Stimulated activated CD8-positive, alpha-beta memory T cell treated with anti-CD3 and anti-CD28 coated beads, Interleukin-4, amount 100 ng/mL, for 48 hours (primary cell): ENCODE measurements at places on chromosomes 7 and 10.

GRCh38 chr10:69338133-69338456 is 59.8 kb downstream of the HK1 start:
- no peak for DNase-seq

DNA sequence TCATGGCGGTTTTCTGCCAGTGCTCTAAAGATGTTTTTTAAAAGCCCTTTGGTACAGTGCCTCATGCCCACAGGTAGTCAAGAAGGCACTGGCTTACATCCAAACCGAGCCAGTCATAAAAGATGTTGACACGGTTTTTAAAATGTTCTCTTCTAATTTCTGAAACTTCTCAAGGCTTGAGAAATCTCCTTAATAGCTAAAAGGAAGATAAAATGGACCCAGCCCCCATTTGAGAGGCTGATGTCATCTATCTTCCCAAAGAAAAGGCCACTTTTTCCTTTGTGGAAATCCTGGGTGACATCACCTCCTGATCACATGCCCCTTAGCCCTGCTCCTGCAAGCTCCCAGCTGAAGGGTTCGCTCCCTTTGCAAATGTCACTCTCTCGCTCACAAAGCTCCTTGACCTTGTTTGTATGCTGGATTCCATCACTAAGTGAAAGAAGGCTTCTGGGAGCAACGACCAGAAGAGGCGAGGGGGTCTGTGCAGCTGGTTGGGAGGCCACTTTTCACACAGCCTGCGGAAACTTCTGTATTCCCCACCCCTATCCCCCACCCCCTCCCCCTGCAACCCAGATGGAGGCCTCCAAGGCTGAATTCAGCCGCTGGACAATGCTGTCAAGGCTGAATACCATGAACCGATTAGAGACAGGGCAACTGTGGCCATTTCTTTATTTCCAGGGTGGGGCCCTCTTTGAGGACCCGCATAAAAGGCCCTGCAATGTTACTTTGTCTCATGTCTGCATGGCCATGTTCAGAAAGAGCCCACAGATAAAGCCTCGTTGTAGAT is 122.8 kb downstream of the CUBN start:
- no peak for DNase-seq

GRCh38 chr7:117982071-117983055 is 109.1 kb upstream of the CTTNBP2 start:
- no peak for DNase-seq

- no peak for DNase-seq
Measured at GRCh38 chr10:132714986-132715775, 70.8 kb downstream of the NKX6-2 start.

DNA sequence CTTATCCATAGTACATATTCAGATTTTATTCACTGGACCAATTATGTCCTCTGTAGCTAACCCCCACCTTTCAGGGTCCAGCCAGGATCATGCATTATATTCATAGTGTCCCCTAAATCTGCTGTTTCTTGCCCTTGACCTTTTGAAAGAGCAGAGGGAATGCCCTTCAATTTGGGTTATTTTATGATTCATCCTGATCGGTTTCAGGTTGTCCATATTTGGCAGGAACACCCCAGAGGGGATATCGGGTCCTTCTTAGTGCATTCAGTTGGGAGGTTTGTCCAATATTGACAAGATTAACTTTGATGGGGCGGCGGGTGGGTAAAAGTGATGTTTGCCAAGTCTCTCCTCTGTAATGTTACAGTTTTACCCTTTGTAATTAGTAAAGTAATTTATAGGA is 60.9 kb downstream of the SHH start:
- no peak for DNase-seq

DNA sequence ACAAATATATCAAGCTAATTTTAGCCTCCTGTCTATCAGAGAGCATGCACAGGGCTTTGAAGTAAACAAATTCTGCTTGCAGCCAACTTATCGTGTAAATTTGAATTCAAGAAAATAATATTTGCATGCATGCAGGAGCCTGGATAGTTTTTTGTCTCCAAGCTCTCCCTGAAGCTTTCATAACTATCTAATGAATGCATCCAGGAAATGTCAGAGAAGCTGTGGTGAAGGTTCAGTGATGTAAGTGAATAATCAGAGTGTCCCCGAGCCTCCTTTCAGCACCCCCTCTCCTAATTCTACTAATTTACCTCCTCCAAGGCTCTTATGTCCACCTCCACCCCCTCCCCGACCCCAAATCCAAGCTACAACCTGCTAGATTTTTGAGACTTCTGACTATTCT is 172.0 kb upstream of the ZNF32 start:
- DNase-seq = no peak

DNA sequence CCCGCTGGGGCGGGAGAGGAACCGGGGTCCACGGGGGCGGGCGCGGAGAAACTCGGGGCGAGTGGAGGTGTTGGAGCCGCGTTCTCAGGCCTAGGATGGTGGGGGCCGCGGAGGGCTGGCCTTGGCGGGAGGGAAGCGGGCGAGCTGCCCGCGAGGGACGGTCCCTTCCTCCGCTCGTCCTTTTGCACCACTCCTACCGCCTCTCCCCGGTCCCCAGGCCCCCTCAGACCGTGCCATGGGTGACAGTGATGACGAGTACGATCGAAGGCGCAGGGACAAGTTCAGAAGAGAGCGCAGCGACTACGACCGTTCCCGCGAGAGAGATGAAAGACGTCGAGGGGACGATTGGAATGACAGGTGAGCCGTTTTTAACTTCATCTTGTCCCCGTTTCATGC is 451 bp downstream of the SRRT start:
- DNase-seq = no peak

DNA sequence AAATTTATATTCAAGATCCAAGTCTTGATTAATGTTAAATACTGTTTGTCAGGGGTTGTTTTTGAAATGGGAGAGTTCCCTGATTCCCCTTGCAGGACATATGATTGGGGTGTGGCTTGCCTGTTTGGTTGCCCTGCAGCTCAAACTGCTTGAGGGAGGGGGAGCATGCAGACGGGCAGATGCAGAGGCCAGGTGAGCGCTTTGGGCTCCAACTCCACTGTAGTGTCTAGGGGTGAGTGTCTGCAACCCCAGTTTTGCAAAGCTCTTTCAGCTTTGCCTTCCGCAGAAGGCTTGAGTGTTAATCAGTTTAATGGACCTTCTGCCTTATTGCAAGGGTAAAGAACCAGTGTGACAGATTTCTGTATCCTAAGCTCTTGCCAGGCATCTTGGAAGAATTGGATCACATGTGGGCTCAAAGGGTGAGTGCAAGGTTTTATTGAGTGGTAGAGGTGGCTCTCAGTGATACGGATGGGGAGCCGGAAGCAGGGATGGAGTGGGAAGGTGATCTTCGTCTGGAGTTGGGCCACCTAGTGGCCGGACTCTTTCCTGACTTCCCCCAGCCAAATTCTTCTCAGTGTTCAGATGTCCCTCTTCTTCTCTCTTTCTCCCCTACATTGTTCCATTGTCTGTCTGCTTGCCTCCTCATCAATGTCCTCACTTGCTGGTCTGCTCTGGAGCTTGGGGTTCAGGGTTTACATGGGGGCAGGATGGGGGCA is 479.7 kb downstream of the ATRNL1 start:
- DNase-seq = no peak

GRCh38 chr7:81924494-81924893 is 154.6 kb upstream of the HGF start:
- no peak for DNase-seq

GRCh38 chr10:86123715-86124114 is 242.9 kb downstream of the GRID1 start:
- no peak for DNase-seq

DNA sequence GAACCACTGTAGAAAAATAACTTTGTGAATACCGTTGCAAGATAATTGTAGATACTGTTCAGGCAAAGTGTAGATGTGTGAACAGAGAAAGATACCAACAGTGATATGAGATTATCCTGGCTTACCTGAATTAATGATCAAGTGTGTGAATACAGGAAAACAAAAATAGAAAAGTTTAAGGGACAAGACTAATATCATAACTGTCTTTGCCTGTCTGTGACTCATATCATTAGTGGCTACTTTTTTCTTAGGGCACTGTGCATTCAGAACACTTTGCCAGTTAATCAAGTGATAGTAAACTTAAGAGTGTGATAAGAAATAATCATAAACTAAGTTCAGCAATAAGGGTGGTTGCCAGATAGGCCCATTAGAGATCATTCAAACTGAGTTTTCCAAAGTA is 323.0 kb upstream of the LRGUK start:
- no peak for DNase-seq

- DNase-seq = no peak
Measured at GRCh38 chr10:19833170-19833824, 17.1 kb downstream of the PLXDC2 start.

DNA sequence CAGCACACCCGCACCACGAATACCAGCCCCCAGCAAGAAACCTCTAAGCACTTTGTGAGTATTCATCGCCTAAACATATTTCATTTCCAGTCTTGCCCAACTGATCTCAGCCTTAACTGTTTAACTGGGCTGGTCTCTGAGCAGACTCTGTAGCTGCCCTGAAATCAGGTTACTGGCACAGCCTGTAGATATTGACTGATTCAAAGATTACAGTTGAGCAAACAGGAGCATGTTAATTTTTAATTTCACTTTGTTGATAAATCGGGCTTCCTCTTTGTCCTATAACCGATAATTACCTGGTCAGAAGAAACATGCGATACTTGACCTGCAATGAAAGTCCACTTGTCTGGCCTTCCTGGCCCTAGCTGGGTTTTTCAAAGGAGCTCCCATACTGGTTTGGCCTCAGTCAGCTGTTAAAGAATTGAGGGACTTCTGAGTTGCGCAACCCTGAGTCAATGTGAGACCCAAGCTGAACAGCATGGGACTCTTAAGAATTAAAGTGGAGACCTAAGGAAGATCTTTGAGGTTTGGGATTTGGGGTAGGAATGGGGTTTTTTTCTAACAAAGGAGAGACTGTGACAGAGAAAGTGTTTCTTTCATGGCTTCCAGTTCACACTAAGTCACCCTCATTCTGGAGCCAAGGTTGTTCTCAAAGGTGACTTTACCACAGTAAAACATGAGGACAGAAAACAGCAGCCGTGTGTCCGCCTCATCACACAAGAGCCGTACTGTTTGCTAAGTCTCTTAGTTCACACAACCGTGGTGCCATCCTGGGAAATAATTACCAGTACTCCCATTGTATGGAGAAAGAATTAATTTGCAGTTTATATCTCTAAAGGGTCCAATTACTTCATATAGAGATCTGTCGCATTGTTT is 75.9 kb downstream of the PPP1R3C start:
- DNase-seq = no peak

GRCh38 chr10:12259988-12260387 is 64.0 kb downstream of the CDC123 start:
- DNase-seq = no peak

DNA sequence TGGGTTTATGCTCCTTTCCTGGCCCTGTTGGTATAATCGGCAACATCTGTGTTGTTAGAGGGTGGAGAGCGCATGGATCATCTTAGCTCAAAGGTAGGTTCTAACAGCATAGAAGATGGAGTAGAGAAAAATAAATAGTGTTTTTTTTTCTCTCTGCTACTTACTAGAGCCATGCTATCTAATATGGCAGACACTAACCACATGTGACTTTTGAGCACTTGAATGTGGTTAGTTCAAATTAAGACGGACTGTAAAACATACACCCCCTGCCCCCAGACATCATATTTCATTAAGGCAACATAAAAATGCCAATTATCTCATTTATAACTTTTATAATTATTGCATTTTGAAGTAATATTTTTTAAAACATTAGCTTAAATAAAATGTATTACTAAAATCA is 525.1 kb downstream of the KIF20B start:
- no peak for DNase-seq

GRCh38 chr10:132539894-132540293 is 2.3 kb downstream of the INPP5A start:
- no peak for DNase-seq

DNA sequence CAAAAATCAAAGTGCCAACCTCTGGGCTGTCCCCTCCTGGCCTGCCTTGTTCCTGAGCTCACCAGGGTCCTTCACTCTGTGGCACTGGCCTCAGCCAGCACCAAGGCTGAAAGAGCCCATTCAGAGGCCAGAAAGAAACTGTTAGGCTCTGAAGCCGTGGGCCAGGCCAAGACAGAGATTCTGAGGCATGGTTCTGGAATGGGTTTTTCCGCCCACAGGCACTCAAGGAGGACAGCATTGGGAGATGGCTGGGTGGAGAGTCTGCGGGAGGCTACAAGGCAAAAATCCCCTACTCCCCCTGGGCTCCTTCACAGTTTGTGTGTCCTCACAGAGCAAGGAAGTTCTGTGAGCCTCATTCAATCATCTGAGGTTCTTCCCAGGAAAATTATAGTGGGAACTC is 31.7 kb downstream of the GRIFIN start:
- DNase-seq = no peak

DNA sequence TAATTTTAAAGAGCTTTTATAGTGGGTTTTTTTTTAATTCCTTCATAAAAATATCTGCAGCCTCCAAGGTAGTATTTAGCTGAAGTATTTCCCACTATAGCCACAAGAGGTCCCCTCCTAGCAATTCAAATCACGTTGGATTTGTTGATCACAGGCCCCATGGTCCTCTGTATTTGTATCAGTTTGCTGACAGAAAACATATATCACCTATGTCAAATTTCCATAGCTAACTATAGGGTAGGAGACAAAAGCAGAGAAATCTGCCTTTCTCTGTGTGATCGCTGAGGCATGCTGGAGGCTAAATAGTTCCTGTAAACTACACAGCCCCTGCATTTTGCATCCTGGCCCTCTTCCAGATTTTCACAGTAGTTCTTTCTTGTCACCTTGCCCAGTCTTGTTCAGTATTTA is 1.7 kb upstream of the CTNNA3 start:
- no peak for DNase-seq

DNA sequence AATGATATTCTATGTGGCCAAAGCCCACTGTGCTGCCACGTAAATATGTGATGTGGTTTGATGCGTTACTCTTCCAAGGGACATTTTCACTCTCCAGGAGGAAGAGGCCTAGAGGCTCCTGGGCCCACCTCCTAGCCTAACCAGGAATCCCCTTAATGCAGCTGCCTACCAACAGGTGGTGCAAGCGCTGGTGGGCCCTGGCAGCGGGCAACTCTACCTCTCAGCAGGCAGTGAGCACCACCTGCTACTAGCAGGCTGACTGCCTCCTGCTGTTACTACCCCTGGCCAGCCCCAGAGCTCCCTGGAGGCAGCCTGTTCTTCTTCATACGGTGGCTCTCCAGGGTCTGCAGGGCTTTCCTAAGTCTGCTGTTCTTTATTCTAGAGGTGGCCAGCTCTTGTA is 62.8 kb downstream of the CDH23 start:
- DNase-seq = no peak
